ENCODE measurements at places on chromosomes 4 and X.

DNA sequence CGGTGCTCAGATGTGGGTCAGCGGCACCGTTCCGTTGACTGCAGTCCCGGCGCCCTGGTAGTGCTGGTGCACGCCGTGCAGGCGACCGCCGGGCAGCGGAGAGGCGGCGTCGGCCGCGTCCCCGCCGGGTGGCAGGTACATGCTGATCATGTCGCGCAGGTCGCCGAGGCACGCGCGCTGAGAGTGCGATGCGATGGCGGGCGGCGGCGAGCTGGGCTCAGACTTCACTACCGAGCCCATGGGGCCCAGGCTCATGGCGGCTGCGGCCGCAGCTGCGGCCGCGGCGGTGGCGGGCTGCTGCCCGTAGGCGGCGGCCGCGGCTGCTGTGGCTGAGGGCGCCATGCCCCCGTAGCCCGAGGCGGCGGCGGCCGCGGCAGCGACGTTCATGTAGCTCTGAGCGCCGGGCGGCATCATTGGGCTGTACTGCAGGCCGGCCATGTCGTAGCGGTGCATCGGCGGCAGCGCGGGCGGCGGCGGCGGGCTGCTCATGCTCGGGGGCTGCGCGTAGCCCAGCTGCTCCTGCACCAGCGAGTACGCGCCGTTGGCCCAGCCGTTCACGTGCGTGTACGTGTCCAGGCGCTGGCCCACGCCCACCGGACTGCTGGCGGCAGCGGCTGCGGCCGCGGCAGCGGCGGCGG is 1.0 kb downstream of the SOX3 start:
- no peak for DNase-seq

GRCh38 chr4:143282211-143282707 is 54.4 kb upstream of the GAB1 start:
- DNase-seq = no peak

- no peak for DNase-seq
These were observed 7.2 kb downstream of the RAB28 start for GRCh38 chr4:13476915-13477314.

- DNase-seq = no peak
These were observed 164.3 kb upstream of the PABPC4L start for GRCh38 chr4:134365852-134366251.

- DNase-seq = no peak
These were observed 97.5 kb upstream of the STOX2 start for GRCh38 chr4:183807420-183808096.

DNA sequence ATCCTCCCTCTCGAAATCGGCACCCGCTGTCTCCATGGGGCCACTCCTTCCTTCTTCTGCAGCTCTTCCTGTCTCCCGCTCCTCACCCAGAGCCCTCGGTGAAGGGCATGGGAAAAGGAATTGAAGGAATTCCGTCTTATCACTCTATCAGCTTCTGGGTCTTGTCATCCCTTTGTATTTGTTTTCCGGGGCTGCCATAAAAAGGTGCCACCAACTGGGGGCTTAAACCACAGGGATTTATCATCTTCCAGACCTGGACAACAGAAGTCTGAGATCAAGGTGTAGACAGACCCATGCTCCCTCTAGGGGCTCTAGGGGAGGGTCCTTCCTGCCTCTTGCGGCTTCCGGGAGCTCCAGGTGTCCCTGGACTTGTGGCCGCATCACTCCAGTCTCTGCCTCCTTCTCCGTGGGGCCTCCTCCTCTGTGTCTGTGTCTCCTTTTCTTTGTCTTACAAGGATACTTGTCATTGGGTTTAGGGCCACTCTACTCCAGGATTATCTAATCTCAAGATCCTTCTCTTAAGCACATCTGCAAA is 24.0 kb downstream of the CD99 start:
- DNase-seq = no peak
